Activated T-cell treated with anti-CD3 and anti-CD28 coated beads for 4 hours (primary cell): ENCODE measurements at places on chromosomes 11 and 22.

- DNase-seq, result no peak
Observed at GRCh38 chr11:68528630-68529029, 68.1 kb downstream of the PPP6R3 start.

- no peak for DNase-seq
Observed at GRCh38 chr11:25587496-25587895, 744.4 kb upstream of the ANO3 start.

DNA sequence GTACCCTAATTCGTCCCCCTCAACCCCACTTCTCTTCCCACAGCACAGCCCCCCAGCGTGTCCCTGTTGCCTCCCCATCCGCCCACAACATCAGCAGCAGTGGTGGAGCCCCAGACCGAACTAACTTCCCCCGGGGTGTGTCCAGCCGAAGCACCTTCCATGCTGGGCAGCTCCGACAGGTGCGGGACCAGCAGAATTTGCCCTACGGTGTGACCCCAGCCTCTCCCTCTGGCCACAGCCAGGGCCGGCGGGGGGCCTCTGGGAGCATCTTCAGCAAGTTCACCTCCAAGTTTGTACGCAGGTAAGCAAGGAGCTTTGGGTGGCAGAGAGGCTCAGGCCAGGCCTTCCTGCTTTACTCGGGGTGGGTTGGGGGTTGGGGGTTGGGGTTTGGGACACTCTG lies 12.2 kb downstream of the RCOR2 start:
- no peak for DNase-seq

DNA sequence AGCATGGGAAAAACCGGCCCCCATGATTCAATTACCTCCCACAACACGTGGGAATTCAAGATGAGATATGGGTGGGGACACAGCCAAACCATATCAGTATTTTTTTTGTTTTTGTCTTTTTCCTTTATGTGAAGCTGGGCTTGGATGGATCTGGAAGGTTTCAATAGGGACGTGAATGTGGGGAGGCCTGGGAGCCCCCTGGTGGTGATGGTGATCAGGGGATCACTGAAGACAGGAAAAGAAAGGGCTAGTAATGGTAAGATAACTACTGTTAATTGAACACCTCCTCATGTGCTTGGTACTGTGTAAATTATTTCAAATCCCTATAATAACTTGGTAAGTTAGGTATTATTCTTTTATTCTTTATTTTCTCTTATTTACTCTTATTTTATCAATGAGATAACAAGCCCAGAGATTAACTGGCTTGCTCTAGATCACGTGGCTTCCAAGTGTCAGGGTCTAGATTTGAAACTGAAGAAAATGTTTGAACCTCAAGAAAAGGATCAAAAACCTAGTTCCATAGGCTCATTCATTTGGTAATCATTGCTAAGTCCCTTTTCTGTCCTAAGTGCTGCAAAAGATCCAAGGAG lies 364.2 kb downstream of the TENM4 start:
- no peak for DNase-seq

GRCh38 chr22:44037519-44038375 lies 13.6 kb downstream of the PARVB start:
- DNase-seq, result no peak

GRCh38 chr11:134509381-134510232 lies 97.6 kb upstream of the B3GAT1 start:
- no peak for DNase-seq

DNA sequence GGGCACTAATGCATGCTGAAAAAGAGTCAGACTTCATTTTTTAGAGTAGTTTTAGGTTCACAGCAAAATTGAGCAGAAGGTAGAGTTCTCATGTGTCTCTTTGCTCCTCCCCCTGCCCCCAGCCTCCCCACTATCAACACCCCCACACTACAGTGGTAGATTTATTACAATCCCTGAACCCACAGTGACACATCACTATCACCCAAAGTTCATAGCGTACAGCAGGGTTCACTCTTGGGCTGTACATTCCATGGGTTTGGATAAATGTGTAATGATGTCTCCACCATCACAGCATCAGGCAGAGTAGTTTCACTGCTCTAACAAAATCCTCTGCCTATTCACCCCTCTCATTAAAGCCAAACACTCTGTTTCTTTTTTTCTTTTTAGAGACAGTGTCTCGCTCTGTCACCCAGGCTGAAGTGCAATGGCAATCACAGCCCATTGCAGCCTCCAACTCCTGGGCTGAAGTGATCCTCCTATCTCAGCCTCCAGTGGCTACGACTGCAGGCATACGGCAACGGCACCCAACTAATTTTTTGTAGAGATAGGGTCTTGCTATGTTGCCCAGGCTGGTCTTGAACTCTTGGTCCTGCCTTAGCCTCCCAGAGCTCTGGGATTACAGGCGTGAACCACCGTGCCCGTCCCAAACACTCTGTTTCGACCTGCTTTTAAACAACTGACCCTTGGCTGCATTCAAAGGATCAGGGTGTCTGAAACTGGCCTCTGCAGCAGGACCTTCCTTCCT lies 4.1 kb downstream of the BEST1 start:
- no peak for DNase-seq

- DNase-seq, result peak; percentile 21
Observed at GRCh38 chr11:119056421-119056999, 495 bp downstream of the HYOU1 start.

DNA sequence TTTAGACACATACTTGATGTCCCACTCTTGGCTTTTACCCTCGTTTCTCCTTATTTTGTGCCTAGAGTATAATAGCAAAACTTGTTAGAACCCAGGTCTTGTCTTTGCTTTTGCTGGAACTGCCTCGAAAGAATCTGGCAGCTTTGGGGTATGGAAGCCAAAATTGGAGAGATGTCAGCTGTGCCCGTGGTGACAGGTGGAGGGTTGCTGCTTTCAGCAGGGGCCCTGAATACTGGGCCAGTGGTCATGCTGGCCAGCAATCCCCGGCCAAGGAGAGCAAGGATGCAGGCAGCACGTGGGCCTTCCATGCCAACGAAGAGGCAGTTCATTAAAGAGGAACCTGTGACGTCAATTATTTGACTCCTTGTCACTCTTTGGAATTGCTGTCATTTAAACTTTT lies 181.1 kb downstream of the HIPK3 start:
- no peak for DNase-seq

DNA sequence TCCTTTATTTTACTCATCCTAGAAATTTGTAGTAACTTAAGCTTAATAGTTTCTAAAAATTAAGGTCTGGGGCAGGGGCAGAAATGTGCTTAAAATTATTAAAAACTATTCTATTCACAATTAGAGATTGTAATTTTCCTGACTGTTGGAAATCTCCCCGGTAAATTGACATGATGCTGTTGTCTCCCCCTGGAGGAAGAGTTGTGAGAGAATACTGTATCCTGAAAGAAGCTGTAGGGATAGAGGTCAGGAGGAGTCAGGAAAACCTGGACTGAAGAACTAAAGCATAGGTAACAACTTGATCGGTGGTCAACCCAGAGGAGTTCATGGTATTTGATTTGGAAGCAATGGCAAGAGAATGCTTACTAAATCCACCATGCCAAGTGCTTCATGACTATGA lies 16.2 kb upstream of the ESAM start:
- no peak for DNase-seq

GRCh38 chr22:22824340-22825212 lies 63.0 kb upstream of the IGLL5 start:
- no peak for DNase-seq

GRCh38 chr11:40514124-40514523 lies 945.3 kb downstream of the LRRC4C start:
- DNase-seq, result no peak

DNA sequence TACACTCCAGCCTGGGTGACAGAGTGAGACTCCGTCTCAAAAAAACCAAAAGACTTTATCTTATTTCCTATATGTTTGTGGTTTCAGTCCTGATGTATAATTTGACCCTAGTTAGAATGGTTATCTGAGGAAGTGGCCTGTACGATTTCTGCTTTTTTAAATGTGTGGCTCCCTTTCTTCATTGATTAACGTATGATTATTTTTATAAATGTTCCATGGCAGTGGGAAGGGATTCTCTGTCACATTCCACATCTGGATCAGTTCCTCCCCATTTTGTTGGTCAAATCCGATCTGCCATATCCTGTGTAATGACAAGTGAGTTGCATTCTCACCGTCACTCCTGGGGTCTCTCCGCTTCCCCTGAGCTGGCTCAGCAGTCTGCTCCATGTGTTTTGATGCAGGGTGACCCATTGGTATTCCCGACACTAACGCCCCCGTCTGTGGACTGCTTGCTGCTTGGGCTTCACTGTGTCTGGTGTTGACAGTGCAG lies 20.3 kb downstream of the NEAT1 start:
- no peak for DNase-seq

- DNase-seq, result no peak
Observed at GRCh38 chr11:76313913-76314740, 66.8 kb downstream of the THAP12 start.

DNA sequence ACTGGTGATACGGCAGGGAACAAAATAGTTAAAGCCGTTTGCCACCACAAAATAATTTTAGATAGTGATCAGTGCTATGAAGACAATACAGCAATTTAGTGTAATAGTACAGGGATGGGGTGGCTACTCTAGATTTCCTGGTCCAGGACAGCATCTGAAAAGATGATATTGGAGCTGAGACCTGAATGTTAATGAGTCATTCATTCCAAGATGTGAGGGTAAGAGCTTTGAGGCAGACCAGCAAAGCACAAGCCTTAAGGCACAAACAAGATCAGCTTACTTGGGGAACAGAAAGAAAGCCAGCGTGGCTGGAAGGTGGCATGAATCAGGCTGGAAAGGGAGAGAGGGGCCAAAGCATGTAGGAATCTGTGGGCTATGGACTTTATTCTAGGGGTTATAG lies 132.3 kb downstream of the TRIM44 start:
- no peak for DNase-seq
